ENCODE measurements at places on chromosomes 6 and 20.

DNA sequence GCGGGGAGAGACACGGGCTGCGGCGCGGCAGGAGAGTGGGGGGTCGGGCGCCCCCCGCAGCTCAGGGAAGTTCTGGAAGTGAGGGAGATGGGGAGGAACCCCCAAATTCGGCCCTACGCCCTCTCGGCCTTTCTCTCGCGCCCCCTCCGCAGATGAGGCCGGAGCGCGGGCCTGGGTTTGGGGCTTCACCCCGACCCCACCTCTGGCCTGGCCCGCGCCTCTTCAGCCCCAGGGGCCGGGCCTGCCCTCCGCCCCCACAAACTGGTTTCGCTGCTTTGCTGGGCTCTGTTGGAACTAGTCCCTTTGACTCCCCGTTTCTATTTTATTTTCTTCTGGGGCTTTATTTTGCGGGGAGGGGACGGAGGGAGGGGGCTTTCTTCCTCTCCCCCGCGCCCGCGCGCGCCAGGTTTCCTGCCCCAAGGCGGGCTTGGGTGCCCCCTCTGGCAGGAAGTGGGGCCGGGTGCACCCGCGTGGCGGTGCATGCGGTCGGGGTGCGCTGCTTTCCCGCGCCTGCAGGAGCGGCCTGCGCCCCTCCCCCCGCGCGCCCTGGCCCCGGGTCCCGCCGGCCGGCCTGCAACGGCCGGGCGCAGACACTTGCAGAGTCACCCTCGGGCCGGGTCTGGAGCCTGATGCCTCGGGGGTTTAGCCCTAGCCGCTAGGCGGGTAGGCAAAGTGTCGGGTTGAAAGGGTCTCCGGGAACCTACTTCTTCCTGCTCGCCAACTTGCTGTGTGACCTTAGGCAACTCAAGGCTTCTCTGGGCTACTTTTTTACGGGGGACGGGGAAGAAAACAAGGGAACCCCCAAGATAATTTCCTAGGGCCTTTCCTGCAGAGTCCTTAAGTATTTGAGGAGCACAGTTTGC lies 1.3 kb downstream of the HMGA1 start:
- DNase-seq = peak; percentile 88

GRCh38 chr6:10201606-10202510 lies 213.0 kb downstream of the TFAP2A start:
- DNase-seq = peak; percentile 30

DNA sequence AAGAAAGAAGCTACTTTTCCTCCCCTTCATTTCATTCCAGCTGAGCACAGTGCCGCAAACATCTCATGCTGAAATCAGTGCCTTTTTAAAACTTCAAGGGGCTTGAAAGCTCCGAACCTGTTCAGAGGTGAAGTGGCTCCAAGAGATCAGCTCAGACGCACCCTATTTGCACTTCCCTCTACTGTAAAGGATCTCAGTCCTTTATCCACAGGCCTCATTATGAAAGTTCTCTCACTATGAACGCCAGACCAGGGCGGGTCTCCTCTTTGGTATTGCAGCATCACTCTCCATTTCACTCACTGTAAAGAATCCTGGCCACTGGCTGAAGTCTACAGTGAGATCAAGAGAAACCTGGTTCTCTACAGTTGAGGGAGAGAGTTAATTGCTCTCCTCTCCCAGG lies 232.7 kb upstream of the POU3F2 start:
- no peak for DNase-seq

- no peak for DNase-seq
Observed at GRCh38 chr20:53748821-53749421, 155.3 kb upstream of the ZNF217 start.

DNA sequence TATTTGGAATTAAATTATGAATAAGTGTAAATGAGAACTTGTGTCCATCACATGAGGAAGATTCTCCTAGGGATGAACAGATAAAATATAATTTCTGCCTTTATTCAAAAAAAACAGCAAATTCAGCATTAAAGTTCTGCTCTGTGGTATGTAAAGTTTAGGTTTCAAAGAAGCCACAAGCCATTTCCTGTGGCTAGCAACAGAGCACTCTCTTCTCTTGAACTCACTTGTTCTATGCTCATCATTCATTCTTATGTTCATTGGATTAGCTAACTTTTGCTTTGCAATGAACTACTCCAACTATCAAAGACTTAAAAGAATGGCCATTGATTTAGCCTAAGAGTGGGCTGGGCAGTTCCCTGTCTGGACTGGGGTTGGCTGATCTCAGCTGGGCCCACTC lies 20.8 kb upstream of the SNRPB2 start:
- no peak for DNase-seq

DNA sequence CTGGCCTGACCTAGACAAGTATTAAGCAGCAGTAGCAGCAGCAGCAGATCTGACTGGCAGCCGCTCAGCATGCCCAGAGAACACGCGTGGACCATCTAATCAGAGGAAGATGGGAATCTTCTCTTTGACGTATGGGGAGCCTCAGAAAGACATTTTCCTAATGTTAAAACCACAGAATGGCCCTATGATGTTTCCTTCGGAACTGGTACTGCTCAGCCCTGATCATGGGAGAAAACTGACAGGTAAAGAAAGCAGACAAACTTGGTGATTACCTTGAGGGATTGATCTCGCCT lies 6.2 kb downstream of the PSMA7 start:
- DNase-seq = no peak

DNA sequence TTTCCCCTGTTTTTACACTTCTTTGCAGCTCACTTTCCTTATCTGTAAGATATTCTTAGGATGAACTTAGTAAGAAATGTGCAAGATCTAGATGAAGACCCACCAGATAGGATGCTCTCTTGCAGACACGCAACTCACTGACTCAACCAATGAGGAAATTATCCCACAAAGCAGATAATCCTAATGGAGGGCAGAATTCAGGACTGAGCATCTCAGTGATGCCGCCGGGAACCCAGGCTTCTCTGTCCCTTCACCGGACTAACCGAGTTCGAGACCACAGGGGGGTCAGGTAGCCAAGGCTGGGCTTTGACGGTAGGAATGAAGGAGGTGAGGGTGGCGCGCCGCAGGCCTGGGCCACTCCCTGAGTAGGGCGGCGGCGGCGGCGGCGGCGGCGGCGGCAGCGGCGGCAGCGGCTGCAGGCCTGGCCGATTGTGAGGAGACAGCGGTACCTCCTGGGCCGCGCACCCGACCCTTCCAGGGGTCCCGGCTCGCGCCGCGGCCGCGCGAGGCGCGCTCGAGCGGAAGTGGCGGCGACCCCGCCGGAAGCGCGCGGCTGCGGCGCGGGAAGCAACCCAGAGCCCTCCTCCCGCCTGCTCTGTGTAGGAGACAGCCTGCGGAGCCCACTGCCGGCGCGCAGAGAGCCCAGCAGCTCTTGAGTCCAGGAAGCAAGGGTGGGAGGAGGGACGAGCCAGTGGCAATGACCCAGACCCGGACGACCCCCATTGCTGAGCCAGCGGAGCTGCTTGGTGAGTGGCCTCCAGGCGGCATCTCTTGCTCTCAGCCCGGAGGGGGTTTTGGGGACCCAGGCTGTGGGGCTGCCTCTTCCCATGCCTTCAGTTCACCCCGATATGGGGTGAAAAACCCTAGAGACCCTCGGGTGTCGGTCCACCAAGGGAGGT lies at the start of gene KHDC1:
TSS of gene KHDC1 (minus strand) at position 526 of the 899 bp plus-strand sequence. CDS start 20,679 bp downstream, outside the sequence.
- peak; percentile 86 for DNase-seq
